ENCODE measurements at places on chromosomes 12 and 14.

DNA sequence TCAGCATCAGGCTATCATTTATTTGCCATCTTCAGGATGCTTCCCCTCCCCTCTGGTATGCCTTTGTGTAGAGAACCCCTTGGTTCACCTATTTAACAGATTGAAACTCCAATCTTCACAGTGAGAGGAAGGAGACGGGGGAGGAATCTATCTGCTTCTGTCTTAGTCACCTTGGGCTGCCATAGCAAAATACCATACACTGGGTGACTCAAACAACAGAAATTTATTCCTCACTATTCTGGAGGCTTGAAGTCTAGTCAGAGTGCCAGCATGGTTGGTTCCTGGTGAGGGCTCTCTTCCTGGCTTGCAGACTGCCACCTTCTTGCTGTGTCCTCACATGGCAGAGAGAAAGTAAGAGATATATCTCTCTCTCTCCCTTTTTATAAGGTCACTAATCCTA, 13.5 kb upstream of the EML1 start:
- DNase-seq = no peak

- DNase-seq = no peak
These were observed 838 bp downstream of the LRIG3 start for GRCh38 chr12:58919231-58920101.

- DNase-seq = peak; percentile 57
These were observed 64.9 kb downstream of the TMX1 start for GRCh38 chr14:51304941-51305340.

DNA sequence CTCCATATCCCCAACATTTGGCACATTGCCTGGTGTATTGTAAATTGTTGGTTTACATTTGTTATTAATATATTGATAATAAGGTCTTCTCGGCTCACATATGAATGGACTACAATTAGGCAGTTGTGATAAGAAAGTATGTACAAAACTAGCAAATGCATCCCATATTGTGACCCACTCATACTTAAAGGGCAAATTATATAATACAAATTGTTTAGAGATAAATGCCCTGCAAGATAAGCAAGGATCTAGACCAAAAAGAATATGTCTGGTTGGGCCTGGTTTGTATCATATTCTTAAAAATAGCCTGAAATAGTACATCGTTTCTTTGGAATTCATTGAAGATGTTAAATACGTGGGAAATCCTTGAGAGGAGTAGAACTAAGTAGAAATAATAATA, 151.3 kb downstream of the CNTN1 start:
- DNase-seq = no peak

DNA sequence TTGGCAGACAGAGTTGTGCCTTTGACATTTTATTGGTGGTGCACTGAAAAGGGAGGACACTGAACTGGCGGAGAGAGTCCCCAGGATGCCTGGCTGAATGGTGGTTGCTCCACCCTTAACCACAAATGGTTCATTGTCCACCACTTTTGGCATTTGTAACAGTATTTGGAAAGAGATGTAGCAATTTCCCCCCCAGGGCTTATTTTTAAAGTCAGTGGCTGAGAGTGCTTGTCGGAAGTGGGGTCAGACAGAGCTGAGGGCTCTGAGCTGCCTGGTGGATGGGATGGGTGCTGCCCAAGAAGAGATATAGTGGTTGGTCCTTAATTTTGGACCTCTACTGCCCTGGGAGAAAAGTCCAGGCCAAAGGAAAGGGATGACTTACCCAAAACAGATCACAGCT, 31.5 kb upstream of the FGF6 start:
- no peak for DNase-seq

DNA sequence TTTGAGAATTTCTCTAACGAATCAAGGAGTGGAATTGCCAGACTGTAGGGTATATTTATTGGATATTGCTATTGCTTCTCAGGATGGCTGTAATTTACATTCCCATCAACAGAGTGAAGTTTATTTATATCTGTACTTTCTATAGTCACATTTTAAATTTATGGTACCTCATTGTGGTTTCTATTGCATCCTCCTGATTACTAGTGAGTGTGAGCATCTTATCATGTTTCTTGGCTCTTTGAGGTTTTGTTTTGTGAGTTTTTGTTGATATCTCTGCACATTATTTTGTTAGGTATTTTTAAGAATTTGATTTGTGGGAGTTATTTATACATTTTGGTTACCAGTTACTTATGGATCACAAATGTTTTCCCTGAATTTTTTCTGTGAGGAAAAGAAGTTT, 13.9 kb downstream of the DNM1L start:
- DNase-seq = no peak

- peak; percentile 79 for DNase-seq
These were observed 6.1 kb downstream of the SOS2 start for GRCh38 chr14:50225067-50225973.

GRCh38 chr14:103679351-103679750, 35.9 kb downstream of the XRCC3 start:
- no peak for DNase-seq

GRCh38 chr14:74140374-74140850, 55.7 kb downstream of the LIN52 start:
- DNase-seq = no peak

- DNase-seq = no peak
These were observed 15.2 kb upstream of the MYL2 start for GRCh38 chr12:110935588-110935987.

DNA sequence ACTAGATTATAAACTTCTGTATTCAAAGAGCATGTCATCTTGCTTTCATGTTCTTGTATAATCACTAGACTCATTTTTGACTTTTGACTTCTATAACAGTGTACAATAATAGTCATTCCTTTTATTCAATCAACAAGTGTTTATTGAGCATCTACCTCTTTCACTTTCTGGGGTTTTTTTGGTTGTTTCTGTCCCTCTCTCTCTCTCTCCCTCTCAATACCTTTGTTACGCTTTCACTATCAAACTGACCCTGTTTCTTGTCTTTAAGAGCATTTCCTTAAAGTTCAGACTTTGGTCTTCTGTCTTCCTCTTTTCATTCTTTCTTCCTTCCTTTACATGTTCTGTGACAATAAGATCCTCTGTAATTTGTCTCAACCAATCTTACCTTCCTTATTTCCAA, 49.5 kb downstream of the GPR137C start:
- no peak for DNase-seq

- DNase-seq = no peak
These were observed 12.8 kb upstream of the FBRSL1 start for GRCh38 chr12:132477017-132477702.
